ENCODE measurements at places on chromosomes 2 and 18. TPM values are rescaled to one million over a fixed set of nuclear protein-coding genes. Genes with fewer than 3 reads are reported as not detected.

Gene OR6B2
- not detected for total RNA-seq

Gene WIPF1
- 17.7 TPM for total RNA-seq

GRCh38 chr18:76323891-76324290 lies 171.2 kb downstream of the ZNF516 start:
- no peak for DNase-seq

DNA sequence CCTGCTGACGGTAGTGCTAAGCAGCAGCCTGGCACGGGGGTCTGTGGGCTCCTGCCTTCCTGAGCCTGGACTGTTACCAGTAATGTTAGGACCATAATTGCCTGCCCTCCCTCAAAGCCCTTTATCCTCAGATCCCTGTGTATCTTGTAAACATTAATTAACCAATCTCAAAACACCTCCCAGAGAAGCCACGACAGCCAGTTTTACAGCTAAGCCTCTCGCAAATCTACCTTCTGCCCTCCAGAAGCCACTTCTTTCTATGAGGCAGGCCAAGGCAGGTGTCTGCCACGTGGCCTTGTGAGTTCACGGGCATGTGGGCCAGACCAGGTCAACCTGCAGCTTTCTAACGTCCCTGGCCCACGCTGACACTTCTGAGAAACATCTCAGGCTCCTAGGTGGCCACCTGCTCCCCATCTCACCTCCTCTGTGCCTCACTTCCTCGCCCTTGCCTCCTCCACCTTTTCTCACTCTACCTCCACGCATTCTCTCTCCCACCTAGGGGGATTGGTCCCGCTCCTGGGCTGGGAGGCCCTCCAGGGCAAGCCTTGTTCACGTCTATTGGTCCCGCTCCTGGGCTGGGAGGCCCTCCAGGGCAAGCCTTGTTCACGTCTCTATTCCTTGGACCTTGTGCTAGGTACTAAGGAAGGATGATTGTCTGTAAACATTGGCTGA lies 64.3 kb downstream of the EDAR start:
- no peak for DNase-seq

- DNase-seq = no peak
These were observed 8.6 kb downstream of the SPR start for GRCh38 chr2:72895759-72896281.

DNA sequence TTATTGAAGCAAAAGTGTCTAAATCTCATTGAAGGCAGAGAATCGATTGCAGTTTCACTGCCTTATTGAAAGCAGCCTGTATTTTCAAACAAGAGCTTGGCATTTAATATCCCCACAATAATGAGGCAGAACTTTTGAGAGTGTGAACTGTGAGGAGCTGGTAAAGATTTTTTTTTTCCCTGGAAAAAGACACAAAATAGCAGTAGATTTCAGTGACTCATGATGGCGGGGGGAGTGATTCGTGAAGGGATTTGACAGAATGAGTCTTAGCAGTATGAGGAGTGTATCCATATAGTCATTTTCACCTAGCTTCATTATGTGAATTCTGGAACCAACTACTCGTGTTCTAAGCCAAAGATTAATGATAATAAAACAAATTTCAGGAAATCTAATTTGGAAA lies 242.9 kb downstream of the ARL6IP6 start:
- no peak for DNase-seq

DNA sequence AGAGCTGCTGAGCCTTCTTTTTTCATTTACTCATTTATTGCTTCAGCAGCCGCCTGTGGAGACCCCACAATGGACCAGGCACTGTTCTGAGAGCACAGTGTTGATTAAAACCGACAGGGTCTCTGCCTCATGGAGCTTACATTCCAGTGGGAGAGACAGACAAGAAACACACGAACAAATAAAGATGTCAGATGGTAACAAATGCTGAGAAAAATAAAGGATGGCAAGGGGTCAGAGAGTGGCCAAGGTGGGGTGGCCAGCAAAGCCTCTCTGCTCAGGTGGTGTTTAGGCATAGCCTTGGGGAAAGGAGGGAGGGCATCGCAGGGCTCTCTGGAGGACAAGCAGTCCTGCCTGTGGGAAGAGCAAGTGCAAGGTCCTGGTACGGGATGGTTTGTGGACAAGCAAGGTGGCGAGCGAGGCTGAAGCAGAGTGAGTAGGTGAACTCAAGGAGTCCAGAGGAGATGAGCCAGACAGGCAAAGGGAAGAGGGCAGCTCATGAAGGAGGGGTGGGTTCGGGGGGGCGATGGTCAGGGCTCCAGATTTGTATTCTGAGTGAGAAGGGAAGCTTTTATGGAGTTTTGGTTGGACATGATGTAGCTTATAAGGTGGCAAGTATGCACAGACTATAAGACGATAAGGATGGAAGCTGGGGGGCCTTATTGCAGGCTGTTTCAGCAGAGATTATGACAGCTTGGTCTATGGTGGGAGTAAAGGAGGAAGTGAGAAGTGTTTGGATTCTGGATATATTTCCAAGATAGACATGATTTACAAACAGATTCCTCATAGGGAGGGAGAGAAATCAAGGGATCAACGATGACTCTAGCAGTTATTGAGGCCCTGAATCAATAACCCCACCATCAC lies 8.8 kb upstream of the ITGB6 start:
- no peak for DNase-seq

Gene SLC20A1
- 96.3 TPM for total RNA-seq

DNA sequence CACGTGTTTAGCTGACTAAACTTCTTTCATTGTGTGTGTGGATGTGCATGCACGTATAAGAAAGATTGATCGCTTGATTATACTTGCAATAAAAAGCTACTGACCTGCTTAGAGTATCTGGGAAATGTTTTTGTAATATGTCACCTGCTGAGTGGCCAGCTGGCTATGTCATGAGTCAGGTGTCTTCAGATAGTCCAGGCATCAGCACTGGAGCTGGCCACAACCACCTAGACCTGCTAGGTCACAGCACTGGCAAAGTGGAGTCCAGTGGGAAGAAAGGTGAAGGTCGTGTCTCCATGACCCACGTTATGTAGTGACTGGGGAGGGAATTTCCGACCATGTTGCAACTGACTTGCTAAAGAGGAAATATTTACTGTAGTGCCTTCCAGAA lies 147.0 kb downstream of the ESCO1 start:
- DNase-seq = no peak

Gene COL5A2
- 632 TPM for total RNA-seq

- no peak for DNase-seq
These were observed 47.1 kb downstream of the LAMA1 start for GRCh38 chr18:7070466-7070865.

Measured in osteoblast (primary cell).